ENCODE measurements at places on chromosomes 12 and 14.

DNA sequence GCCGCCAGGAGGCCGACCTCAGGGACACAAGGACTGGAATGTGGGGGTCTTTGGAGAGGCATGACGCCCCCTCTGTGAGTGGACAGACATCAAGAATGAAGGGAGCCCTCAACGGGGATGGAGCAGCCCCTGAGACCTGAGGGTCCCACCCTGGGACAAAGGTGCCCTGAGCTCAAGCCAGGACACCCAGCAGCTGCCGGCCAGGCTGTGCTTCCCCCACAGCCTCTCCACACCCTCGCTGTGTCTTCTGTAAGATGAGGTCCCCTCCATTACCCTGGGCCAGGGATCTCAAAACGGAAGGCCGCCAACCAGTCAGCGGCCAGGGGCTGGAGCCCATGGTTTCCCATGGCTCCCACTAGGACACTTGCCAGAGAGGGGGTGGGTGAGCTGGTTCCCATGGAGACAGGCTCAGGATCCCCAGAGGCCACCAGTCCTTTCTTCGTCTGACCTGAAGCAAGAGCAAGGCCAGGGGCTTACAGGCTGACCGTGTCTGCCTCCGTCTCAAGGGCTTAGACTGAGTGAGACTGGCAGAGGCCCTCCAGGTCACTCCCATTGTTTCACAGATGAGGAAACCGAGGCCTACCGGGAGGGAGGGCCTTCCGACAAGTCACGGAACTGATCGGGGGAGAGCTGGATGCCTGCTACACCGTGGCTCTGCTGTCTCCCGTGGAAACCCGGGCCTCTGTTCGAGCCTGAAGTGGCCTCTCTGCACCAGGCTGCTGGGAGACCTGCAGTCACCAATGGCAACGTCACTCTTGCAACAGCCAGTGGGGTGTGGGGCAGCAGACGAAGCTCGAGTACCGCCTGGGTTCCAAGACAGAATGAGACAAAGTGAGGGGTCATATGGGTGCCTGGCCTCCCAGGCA, 91.7 kb upstream of the DIO3 start:
- peak; percentile 19 for DNase-seq

GRCh38 chr14:28299227-28299626, 467.4 kb upstream of the FOXG1 start:
- no peak for DNase-seq

GRCh38 chr12:107317751-107318555, 224.6 kb upstream of the CRY1 start:
- peak; percentile 96 for DNase-seq

- DNase-seq = no peak
Observed at GRCh38 chr14:21100931-21101330, at the start of gene TMEM253. TMEM253 (plus strand) TSS chr14:21101066; CDS start chr14:21101344, 278 bp downstream.
